ENCODE measurements at places on chromosomes 5 and 9. TPM values are rescaled to one million over a fixed set of nuclear protein-coding genes. Genes with fewer than 3 reads are reported as not detected.

DNA sequence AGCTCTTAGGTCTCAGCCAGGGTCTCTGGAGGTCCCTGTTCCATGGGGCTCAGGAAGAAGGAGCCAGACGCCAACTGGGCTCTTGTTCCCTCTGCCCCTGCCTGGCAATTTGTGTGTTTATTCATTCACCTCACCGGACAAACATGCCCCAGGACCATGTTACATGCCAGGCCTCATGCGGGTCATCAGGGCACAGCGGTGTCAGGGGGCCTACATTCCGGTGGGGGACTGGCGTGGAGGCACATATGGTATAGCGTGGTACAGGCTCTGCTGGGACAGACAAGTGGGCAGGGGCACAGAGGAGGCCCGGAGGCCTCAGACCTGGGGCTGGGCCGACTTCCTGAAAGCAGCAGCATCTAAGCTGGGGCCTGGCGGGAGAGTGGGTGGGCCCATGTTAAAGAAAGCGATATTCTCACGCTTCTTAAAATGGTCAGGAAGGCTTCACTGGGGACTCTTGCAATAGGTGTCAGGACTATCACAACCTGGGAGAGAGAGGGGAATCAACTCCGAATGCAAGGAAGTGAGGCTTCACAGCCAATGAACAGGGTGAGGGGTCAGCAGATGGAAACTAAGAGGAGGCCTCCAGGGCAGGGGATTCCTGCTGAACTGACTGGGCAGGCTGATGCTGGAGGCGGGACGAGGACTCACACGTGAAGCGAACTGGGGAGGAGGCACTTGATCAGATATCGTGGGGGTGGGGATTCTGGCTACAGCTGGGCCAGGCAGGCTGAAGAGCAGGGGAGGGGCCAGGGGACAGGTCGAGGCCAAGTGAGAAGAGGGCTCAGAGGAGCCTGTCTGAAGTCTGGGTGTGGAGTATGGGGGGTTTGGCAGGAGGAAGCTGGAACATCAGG, 41.9 kb downstream of the NCS1 start:
- no peaks in the 10 kb centered on the region for H3K27me3 ChIP-seq
- H3K36me3 ChIP-seq: no peaks in the 10 kb centered on the region
- H3K4me1 ChIP-seq: no peaks in the 10 kb centered on the region
- no peak overlapping the region for H3K27ac ChIP-seq

The NR5A1 gene
- total RNA-seq: not detected

DNA sequence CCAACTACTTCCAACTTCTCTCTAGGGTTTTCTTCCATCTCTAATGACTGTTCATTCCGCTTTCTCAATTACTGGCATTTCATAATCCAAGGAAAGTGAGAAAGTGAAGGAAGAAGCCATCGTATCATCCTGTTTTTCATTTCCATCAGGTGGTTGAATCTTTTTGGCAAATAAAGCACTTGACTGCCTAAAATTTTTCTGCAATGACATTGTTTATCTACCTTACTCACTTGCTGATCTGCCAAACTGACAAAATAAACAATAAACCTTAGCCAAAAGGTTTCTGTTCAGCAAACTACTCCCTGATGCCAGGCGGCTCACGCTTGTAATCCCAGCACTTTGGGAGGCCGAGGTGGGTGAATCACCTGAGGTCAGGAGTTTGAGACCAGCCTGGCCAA, 18.4 kb downstream of the FNBP1 start:
- DNase-seq: no peak
- H3K36me3 ChIP-seq: no peaks in the 10 kb centered on the region
- no peak overlapping the region for H3K27ac ChIP-seq
- no peak overlapping the region for H3K4me3 ChIP-seq

The SLIT3 gene
- total RNA-seq: 2.0 TPM

The AK6 gene
- 75.1 TPM for total RNA-seq

DNA sequence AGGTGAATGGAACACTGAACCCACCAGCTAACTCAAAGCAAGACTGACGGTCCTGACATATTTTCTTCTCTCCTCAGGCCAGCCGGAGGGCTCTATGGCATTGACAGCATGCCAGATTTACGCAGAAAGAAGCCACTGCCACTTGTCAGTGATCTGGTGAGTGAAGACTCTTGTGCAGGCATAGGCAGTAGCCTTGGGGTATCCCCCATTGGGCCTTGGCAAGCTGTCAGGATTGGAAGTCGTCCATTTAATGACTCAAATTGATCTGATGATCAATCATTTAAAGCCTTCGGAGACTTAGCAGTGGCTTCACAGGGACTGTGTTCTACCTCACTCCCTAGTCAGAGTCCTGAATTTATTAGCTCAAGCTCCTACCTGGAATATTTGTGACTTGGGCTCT, 119.7 kb upstream of the RUSC2 start:
- no peak for DNase-seq
- H3K27ac ChIP-seq: no peak overlapping the region

- H3K4me3 ChIP-seq: no peak overlapping the region
- no peaks in the 10 kb centered on the region for H3K27me3 ChIP-seq
- DNase-seq: no peak
- peaks cover 9% of the 10 kb centered on the region for H3K4me1 ChIP-seq
- H3K27ac ChIP-seq: no peak overlapping the region
These were observed 49.5 kb downstream of the AGXT2 start for GRCh38 chr5:34998058-34998789.

GRCh38 chr5:170273968-170274710, 23.4 kb downstream of the LCP2 start:
- no peak overlapping the region for H3K27ac ChIP-seq
- H3K27me3 ChIP-seq: no peaks in the 10 kb centered on the region
- no peaks in the 10 kb centered on the region for H3K36me3 ChIP-seq
- no peaks in the 10 kb centered on the region for H3K4me1 ChIP-seq
- no peak overlapping the region for H3K4me3 ChIP-seq

DNA sequence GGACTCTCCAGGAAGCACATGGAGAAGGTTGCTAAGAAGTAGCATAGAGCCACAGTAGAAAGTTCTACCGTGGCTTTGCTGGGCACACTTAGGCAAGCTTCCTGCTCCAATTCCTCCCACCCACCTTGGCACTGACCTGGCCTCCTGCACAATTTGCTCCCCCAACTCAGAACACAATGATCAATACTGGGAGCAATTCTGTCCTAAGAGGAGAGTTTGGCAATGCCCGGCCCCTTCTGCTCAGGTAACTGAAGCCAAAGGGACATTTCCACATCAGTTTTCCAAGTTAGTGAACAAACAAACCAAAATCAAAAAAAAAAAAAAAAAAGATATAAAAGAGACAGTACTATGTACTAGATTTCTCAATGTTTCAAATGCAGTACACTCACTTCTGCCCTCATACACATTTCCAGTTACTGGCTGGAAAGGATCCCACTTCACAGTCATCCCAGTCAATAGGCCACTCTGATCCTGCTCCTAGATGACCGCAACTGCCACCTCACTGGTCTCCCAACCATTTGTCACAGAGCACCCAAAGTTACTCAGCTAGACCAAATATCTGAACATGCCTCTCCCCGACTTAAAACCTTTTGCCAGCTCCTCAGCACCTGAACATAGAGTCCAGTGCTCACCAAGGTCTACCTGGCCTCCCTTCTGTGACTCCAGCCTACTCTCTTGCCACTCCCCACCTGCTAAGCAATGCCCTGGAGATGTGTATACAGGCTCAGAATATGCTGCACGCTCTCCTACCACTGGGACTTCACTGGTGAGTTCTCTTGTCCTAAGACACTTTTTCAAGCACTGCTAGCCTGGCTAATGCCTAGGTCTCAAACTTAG, 21.3 kb downstream of the ABCA1 start:
- peak overlapping the region; percentile 5 for H3K27ac ChIP-seq
- no peak overlapping the region for H3K4me3 ChIP-seq
- no peaks in the 10 kb centered on the region for H3K36me3 ChIP-seq
- no peak for DNase-seq

- no peaks in the 10 kb centered on the region for H3K36me3 ChIP-seq
- no peak for DNase-seq
- H3K27me3 ChIP-seq: no peaks in the 10 kb centered on the region
- H3K4me1 ChIP-seq: no peaks in the 10 kb centered on the region
- no peak overlapping the region for H3K4me3 ChIP-seq
- no peak overlapping the region for H3K27ac ChIP-seq
These were observed 275.3 kb downstream of the TLE4 start for GRCh38 chr9:79847074-79847473.

The FCN2 gene
- total RNA-seq: not detected

GRCh38 chr9:112629671-112630485, 88.0 kb downstream of the INIP start:
- DNase-seq: no peak
- H3K4me3 ChIP-seq: no peak overlapping the region
- no peaks in the 10 kb centered on the region for H3K27me3 ChIP-seq
- no peak overlapping the region for H3K27ac ChIP-seq

Data from Caco-2 (cell line).